Activated naive CD8-positive, alpha-beta T cell treated with anti-CD3 and anti-CD28 coated beads for 36 hours (primary cell): ENCODE measurements at places on chromosomes 16 and 17. TPM values are rescaled to one million over a fixed set of nuclear protein-coding genes. Genes with fewer than 3 reads are reported as not detected.

The SPN gene
- 122 TPM for total RNA-seq

GRCh38 chr16:12132290-12132689 is 155.8 kb downstream of the SNX29 start:
- no peak for DNase-seq

DNA sequence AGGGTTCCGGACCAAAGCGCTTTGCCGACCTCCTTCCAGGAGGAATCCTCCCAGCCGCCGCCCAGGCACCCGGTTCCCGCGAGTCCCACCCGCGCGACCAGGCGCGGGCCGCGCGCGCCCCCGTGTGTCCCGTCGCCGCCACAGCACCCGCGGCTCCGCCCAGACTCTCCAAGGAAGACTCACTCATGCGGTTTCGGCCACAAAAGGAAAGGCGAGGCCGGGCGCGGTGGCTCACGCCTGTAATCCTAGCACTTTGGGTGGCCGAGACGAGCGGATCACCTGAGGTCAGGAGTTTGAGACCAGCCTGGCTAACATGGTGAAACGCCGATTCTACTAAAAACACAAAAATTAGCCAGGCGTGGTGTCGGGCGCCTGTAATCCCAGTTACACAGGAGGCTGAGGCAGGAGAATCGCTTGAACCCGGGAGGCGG is 3.5 kb upstream of the PKMYT1 start:
- DNase-seq, result peak; percentile 76

DNA sequence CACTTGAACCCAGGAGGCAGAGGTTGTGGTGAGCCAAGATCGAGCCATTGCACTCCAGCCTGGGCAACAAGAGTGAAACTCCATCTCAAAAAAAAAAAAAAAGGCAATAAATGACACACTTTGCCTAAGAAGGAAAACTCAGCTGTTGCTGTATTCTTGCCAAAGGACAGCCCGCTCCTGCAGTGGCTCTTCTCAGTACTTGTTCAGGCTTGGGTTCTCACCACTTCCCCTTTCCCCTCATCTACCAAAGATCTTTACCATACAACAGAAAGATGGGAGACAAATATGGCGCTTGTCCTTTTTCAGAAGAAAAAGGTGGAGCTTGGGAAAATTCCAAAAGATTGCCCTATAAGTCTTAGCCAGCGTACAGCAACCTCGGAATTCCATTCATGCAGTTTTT is 58.5 kb downstream of the MYH13 start:
- DNase-seq, result no peak

DNA sequence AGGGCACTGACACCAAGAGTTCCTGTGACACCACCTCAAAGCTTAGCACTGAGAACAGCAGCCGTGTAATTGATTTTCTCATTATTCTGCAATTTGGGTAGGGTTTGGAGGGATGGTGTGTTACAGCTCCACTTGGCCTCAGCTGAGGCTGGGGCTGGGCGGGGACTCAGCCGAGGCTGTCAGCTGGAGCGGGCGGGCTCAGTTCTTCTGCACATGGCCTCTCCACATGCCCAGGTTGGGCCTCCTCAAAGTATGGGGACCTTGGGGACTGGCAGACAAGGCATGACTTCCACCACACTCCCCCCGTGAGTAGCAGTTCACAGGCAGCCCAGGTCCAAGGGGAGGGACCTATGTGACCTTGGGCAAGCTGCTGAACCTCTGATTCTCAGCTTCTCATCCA is 171.5 kb downstream of the IRF8 start:
- no peak for DNase-seq

DNA sequence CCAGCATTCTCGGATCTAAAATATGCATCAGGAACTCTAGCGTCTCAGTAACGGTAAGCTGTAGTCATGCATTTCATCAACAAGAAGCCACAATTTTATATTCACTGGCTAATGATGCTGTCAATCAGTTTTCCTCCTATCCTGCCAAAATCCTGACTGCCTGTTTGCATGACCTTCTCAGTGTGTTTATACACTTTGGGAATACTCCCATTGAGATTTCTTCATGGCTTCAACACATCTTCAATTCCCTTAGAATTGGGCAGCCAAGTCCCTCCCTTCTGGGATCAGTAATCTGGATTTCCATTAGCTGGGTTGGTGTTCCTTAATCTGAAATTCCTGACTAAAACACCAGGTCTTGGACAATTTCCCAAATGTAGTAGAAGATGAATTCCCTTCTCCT is 348.9 kb upstream of the DYNLRB2 start:
- no peak for DNase-seq

DNA sequence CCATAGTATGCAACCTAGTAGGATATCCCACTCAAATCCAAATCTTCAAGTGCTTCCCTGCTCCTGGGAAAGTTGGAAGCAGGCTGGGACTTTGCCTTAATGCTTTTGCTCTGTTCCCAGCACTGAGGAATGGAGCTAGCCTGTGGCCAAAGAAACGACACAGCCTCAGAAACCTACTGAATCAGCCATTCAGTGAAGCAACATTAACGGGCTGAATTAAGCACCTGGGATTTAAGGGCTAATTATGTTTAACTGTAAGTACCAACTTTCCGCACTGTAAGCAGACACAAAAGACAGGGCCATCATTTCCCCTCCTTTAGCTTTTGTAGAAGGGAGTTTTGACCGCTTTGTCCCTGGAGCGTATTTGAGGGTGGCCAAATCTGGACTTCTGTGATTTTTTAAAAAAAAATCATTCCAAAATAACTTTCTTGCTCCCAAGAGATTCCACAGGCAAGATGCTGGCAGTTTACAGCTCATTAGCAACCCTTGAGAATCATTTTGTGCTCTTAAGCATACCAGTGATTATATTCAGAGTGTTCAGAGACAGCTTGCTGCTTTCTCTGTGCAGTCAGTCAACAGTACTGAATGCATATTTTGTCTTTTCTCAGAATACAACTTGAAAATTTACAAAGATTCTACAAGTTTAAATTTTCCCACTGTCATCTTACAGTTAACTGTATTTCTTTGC is 17.6 kb upstream of the NOL11 start:
- no peak for DNase-seq

DNA sequence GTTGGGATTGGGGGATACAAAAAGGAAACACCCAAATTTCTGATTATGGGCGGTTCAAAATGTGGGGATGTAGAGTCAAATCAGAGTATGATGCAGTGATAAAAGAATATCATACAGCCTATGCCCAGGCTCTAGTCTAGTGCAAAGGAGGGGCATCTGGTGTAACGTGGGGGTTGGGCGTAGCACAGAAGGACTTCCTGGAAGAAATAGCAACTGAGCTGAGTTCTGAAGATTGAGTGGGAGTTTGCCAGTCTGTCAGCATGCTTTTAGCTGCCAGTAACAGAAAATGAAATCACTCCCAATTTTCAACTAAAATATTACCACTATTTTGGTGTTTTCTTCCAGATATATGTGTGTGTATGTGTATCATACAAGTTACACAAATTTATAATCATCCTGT is 196.9 kb downstream of the SPECC1 start:
- peak; percentile 44 for DNase-seq

The TUBB3 gene
- total RNA-seq, result not detected

DNA sequence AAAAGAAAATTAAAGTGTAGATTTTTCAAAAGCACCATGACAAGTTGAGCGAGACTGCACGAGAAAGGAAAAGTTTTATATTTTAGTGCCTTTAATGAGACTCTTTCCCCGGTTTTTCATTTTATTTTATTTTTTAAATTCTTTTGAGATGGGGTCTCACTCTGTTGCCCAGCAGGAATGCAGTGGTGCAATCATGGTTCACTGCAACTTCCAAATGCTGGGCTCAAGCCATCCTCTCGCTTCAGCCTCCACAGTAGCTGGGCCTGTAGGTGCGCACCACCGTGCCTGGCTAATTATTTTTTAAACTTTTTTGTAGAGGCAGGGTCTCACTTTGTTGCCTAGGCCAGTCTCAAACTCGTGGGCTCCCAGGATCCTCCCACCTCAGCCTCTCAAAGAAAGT is 5.7 kb upstream of the ATP2A3 start:
- no peak for DNase-seq

The CES4A gene
- 3.5 TPM for total RNA-seq

GRCh38 chr17:9509236-9509816 is 66.3 kb downstream of the STX8 start:
- DNase-seq, result no peak

The CCL1 gene
- total RNA-seq, result not detected

- peak; percentile 52 for DNase-seq
Observed at GRCh38 chr17:82216301-82217119, 3.9 kb upstream of the CCDC57 start.
